ENCODE measurements at places on chromosomes 6 and 20.
A peak's percentile ranks its signal among the peaks of the same experiment; 100 is the strongest.

DNA sequence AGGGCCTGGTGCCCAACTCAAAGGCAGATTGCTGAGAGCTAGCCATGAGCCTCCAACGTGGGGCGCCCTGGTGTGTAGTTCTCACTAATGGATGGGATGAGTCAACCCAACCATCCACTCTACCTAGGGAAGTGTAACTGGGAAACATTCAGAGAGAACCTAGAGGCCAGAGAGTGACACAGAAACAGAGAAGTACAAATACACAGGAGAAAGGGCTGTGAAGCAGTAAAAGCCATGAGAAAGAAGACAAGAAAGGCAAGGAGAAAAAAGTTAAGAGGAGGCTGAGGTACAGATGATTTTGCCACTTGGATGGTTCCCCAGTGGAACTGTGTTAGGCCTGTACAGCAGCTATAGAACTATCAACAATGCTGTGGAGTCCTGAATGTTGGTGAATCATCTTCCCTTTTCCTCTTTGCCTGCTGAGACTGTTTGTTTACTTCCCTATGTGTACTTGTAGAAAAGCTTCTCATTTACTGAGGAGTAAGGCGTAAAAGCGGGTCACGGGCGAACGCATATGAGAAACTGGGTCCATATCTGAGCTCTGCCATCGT is 39.0 kb downstream of the MAN1A1 start:
- DNase-seq: no peak

DNA sequence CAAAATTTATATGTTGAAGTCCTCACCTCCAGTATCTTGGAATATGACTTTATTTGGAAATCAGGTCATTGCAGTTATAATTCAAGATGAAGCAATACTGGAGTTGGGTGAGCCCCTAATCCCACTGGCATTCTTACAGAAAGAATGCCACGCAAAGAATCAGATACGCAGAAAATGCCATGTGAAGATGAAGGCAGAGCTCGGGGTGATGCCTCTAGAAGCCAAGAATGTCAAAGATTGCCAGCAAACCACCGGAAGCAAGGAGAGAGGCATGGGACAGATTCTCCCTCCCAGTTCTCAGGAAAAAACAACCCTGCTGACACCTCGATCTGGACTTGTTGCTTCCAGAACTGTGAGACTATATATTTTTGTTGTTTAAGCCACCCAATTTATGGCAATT is 273.4 kb upstream of the CITED2 start:
- DNase-seq: no peak

- DNase-seq: peak; percentile 80
These were observed 2.1 kb downstream of the SOX12 start for GRCh38 chr20:327186-328026.

- DNase-seq: no peak
These were observed 57.8 kb upstream of the C20orf144 start for GRCh38 chr20:33604084-33604990.

DNA sequence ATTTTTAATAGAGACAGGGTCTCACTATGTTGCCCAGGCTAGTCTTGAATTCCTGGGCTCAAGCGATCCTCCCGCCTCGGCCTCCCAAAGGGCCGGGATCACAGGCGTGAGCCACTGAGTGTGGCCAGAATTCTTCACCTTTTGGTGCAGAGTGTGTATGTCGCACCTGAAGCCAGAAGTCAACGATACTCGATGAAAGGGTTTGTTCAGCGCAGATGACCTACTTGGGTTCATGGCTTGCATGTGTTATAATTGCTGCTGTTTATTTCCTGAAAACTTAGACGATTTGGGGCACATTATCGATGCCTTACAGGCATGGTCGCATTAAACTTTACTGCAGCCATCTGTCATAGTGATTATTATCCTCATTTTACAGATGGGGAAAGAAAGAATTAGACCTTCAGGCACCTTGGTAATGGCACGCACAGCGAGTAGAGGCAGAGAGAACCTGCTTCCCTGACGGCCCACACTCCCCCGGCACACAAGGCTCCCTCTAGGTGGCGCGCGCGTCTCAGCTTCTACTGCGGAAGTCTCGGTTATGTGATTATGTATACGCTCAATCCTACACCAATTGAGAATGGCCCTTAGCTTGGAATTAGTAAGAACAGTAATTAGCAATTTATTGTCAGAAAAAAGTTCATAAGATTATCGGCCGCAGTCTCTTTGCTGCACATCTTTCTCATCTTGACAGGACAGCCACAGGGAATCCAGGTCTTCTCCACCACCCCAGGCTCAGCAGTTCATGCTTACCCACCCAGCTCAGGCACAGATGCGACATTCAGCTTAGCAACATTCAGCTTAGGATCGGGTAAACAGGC is 212.8 kb upstream of the PROKR2 start:
- peak; percentile 83 for DNase-seq

- DNase-seq: no peak
These were observed 516.2 kb downstream of the BCKDHB start for GRCh38 chr6:80622641-80623040.

GRCh38 chr20:22373164-22373895 is 211.0 kb downstream of the FOXA2 start:
- DNase-seq: no peak

DNA sequence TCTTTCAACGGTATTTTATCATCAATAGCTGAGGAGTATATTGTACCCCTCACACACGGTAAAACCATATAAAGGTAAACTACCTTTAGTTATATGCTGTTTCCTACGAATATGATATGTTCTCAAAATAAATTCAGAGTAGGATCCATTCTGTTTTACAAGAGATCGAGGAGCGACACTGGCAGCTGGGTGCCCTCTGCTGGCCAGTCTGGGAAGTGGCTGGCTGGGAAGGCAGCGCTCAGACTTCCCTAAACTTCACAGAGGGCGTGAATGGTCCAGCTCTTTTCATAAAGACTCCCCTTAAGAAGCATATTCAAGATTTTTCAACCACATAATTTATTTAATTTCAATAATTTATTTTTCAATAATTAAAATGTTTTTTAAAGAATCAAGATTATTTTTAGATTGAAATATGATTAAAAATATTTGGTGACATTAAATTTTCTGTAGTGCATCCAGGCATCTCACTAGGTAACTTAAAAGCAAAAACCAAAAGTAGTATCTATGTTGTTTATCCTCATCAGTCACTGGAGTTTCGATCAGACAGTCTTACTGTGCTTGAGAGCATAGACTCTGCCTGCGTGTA is 187.5 kb upstream of the PDE10A start:
- DNase-seq: peak; percentile 50
